Sigmoid colon (tissue), 7 donors: ENCODE measurements at places on chromosomes 12 and 14. TPM values are rescaled to one million over a fixed set of nuclear protein-coding genes. Genes with fewer than 3 reads are reported as not detected.
A peak's percentile ranks its signal among the peaks of the same experiment; 100 is the strongest.

GRCh38 chr14:100384819-100385813 lies 62.0 kb downstream of the SLC25A47 start:
- DNase-seq: no peak

- no peak for DNase-seq
Observed at GRCh38 chr12:104727726-104728465, 230.2 kb downstream of the SLC41A2 start.

- no peak for DNase-seq
Observed at GRCh38 chr14:106681161-106681560, 1154.8 kb downstream of the TMEM121 start.

Gene ZNF891
- 4.3 TPM for total RNA-seq

Gene IL31
- total RNA-seq: not detected

DNA sequence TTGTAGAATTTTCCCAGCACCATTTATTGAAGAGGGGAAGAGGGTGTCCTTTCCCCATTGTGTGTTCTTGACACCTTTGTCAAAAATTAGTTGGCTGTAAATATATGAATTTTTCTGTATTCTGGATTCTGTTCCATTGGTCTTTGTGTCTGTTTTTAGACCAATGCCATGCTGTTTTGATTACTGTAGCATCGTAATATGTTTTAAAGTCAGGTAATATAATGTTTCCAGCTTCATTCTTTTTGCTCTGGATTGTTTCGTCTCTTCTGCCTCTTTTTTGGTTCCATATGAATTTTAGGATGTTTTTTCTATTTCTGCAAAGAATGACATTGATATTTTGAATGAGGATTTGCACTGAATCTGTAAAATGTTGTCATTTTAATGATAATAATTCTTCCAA lies 331.9 kb upstream of the RGS6 start:
- no peak for DNase-seq

GRCh38 chr14:92651758-92652406 lies 96.5 kb downstream of the LGMN start:
- DNase-seq: peak; percentile 85

Gene FAM90A1
- total RNA-seq: not detected

GRCh38 chr12:42502682-42503081 lies 86.9 kb downstream of the PRICKLE1 start:
- DNase-seq: no peak

Gene FICD
- total RNA-seq: 3.6 TPM

DNA sequence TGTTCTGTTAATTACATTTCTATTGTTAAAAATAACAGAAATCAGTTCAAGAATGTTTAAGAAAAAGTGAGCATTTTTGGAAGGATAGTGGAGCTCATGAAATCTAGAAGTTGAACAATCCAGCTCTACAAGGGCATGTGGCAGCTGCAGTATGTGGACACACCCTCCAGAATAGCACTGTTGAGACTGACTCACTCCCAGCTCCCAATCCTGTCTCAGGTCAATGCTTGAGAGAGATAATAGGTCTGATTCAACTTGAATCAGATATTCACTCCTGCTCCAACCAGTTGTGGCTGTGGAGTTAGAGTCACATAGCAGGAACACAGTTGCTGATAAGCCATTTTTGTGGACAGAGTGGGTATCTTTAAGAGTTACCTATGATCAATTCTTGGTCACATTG lies 113.0 kb upstream of the NTF3 start:
- DNase-seq: no peak

DNA sequence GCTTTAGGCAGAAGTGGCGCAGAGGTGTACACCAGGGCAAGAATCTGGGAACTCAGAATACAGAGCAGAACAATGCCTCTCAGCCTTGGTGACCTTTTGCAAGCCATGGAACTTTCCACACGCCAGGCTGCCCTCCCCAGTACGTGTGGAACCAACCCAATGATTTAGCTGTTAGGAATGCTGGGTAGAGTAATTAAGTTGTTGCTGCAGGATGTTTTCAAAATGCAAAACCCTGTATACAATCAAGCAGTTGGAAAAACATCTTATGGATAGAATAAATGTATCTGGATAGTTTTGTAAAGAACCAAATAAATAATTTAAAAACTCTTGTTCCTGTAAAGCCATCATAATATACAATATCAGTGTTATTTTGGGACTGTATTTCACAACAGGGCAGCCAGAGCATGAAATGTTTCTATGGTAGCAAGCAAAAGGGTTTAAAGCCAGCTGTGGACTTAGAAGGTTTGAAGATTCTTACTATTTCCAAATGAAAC lies 19.4 kb downstream of the PPP1R36 start:
- DNase-seq: peak; percentile 88

GRCh38 chr14:61929651-61930050 lies 167.4 kb downstream of the SNAPC1 start:
- no peak for DNase-seq

Gene SLC38A2
- 269 TPM for total RNA-seq

DNA sequence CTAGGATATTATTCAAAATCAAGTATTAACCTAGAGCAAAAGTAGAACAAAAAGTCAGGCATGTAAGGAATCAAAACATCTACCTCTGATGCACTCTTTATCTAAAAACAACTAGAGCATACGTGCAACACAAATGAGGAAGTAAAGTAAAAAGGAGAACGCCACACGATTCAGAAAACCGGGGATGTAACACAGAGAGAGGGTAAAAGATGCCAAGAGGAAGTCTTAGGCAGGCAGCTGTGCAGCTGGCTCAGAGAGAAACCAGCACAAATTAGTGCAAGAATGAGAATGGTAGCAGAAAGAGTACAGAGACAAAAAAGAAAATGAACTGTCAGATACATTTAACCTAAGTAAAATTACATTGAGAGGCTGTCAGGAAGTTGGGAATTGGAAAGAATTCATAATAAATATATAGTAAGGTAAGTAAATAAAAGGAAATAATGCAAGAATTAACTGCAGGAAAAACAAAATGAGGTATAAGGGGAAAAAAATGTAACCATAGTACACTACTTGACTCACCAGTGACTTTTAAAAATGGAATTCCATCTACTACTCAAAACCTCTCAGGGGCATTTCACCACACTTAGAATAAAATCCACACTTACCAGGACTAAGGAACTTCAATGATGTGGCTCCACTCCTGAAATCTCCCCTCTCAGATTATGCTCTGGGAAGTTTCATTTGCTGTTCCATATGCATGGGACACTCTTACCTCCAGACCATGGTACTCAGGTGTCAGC lies 17.1 kb downstream of the BCAT1 start:
- DNase-seq: no peak

Gene RNASE3
- 2.6 TPM for total RNA-seq

GRCh38 chr12:120835304-120835612 lies 68.9 kb downstream of the SPPL3 start:
- DNase-seq: no peak

- DNase-seq: no peak
Observed at GRCh38 chr12:103128862-103129501, 171.5 kb downstream of the ASCL1 start.

Gene RGS6
- total RNA-seq: 1.8 TPM

DNA sequence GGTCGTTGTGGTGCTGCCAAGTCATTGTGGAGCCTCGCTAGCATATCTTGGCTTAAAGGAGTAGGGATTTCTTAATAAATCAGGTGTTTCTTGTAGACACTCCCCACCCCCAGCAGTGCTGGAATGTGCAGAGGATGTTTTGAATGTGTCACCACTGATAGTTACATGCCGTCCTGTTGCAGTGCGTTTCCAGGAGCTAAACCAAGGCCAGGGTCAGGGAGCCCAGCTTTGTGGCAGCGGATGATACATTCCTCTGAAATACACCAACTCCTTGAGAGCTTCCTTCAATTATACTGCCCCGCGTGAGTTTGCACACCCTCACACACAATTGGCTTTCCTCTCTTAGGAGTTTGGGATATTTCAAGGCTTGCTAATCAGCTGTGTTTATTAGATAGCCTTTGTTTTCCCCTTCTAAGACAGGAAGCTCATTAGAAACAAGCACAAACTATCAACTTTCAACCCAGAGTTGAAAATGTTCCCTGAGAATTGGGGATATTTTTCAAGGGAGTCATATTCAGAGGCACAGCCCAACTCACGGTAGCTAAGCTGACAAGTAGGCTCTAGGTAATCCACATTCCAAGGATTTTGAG lies 154.9 kb downstream of the C12orf75 start:
- DNase-seq: no peak

DNA sequence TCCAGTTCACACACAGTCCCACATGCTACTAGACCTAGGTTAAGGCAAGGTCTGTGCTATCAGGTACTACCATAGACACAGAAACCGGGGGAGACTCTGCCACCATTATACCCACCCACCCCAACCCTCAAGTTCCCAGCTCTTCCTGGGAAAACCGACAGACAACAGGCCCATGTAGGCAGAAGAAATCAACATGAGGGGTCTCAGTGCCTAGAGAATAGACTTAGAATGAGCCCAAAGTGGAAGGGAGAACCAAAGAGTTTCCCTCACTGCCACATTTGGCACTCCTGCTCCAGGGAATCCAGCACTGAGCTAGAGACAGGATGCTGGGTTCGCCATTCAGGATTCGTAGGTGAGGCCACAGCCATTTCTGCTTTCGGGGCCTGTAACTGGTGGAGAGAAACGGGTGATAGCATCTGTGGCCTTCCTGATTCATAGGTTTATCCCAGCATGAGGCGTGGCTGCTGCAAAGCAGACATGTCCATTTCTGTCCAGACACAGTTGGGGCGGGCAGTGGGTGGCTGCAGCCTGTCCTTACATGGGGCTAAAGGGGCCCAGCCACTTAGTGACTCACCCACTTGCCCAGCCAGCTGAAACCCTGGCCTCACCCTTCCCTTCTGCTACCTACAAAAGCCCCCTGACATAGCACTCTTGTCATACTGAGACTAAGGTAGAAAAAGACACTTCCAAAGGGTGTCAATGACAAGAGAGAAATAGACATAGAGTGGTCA lies 69.4 kb downstream of the IRF2BPL start:
- DNase-seq: peak; percentile 91

GRCh38 chr14:43651896-43652295 lies 855.2 kb downstream of the FSCB start:
- no peak for DNase-seq

Gene ATXN2
- 55.9 TPM for total RNA-seq

DNA sequence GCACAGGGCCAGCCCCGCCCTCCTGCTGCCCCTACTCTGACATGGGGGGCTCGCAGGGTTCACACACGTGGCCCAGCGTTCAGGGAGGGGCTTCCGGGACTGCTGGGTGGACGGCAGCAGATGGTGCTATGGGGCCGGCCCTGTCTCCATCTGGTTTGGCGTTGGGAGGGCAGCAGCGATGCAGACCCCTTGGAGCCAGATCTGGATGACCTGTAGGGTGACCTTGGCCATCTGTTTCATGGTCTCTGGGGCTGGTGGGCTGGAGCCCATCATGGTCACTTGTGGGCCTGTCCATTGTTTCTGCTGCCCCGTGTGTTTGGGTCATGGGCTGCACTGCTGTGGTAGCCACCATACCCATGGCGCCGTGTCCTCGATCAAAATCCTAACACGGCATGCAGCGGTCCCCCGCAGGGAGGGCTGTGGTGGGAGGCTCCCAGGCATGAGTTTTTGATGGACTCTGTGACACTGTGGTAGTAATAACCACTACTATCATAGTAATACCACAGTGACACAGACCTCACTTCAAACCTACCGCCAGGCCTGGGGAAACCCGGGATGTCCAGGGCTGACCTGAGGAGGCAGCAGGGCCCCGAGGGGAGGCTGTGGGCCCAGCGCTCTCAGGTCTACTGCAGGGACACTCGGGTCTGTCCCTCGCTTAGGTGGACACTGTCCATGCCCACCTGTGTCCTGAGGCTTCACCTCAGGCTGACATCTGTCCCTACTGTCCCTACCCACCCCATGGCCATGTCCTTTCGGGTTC lies 359.4 kb downstream of the TMEM121 start:
- DNase-seq: peak; percentile 43

Gene CLEC1B
- not detected for total RNA-seq

Gene PRPH
- 40.5 TPM for total RNA-seq

Gene TPPP2
- total RNA-seq: not detected

Gene DDN
- not detected for total RNA-seq

DNA sequence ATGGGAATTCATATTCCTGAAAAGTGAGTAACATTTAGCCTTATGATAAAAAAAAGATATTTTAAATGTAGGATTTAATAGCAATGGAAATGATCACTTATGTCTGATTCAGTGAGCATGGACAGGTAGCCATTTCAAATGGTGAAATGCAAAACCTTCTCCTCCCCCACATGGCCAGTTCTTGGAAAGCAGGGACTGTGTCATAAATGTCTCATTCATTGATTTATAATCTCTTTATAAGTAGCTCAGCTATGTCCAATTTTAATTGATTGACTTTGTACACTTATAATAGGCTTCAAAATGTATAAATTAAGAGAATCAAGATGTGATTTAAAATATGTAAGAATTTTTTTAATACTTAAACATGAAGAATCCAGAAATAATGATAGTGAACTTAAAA lies 24.6 kb upstream of the SCFD1 start:
- no peak for DNase-seq

Gene DDX23
- 53.5 TPM for total RNA-seq

DNA sequence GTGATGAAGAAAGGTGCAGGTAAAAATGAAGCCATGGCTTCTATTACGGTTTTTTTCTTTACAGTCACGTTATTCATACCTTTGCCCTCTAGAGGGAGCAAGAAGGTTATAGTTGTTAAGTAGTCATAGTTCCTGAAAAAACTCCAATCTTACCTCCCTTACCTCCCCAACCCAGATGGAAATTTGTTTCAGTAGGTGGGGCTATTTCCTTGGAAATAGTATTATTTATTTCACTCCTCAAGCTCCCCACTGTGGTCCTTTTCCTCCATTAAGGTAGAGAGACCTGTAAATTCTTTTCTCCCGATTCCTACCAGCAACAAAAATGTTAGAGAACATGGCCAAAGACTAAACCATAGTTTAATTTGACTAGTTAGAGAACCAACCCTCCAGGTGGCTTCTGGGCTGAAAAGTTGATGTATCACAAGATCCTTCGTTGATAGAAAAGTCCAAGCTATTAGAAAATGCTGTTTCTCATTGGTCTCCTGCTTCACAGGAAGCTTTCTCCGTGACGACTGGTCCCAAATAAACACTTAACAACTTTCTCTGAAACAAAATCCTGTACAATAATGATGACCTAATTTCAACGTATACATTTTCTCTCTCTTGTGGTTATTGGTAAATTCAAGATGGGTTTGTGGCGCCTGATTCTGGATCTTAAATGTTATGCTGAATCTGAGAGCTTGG lies 43.5 kb downstream of the TMX1 start:
- no peak for DNase-seq

GRCh38 chr14:106691601-106692291 lies 1165.4 kb downstream of the TMEM121 start:
- DNase-seq: no peak

Gene GPR84
- 0.54 TPM for total RNA-seq

GRCh38 chr12:119683816-119684215 lies 15.9 kb downstream of the PRKAB1 start:
- DNase-seq: no peak
